ENCODE measurements at places on chromosomes 16 and 17. TPM values are rescaled to one million over a fixed set of nuclear protein-coding genes. Genes with fewer than 3 reads are reported as not detected.

NR1D1 gene
- 5.0 TPM for total RNA-seq

REXO5 gene
- 13.7 TPM for total RNA-seq

DNA sequence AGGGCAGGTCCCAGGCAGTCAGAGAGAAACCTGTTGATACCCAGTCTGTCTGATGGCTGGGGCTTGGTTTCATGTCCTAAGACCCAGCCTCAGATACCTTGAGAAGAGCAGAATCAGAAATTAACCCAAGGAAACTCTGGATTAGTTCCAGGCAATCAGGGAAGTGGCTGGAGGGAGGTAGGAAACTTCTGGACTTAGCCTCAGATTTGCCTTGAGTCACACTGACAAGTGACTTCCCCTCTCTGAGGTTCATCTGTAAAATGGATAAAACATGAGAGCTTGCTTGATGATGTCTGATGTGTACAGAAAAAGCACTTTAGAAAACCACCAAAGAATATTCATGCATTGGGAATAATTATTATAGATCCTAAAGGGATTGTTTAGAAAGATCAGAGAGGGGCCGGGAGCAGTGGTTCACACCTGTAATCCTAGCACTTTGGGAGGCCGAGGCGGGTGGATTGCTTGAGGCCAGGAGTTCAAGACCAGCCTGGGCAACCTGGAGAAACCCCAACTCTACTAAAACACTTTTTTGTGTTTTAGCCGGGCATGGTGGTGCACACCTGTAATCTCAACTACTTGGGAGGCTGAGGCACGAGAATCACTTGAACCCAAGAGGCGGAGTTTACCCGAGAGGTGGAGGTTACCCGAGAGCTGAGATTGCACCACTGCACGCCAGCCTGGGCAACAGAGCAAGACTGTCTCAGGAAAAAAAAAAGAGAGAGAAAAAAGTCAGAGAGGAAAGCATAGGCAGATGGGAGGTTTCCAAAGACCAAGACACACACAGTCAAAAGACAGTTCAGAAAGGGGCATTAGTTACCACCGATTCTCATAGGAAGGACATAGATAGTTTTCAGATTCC lies 3.8 kb downstream of the CIITA start:
- peaks cover 26% of the 10 kb centered on the region for H3K27me3 ChIP-seq
- H3K4me3 ChIP-seq: peak overlapping the region; percentile 64
- H3K27ac ChIP-seq: no peak overlapping the region

DNA sequence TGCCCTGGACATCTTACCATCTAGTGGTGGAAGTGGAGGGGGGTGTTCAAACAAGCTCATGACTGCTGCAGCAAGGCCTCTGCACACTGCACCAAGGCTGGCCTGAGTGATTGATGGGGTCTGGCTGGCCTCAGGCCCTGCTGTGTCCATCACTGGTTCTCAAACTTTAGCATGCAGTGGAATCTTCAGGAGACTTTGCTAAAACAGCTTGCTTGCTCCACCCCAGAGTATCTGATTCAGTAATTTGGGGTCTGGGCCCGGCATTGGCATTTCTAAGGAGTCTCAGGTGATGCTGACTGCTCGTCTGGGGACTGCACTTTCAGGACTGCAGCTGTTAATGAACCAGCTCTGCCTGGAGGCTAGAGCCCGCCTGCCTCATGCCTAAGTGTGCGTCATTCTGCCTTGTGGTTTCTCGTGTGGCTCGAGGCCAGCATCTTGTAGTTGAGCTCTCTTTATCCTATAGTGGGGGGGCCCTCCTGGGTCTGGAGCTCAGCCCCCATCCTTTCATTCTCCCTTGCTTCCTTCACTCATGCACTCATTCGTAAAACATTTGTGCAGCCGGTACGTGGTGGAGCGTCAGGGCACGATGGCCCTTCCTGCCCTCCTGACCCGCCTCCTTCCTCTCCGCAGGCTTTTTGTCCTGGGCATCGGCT lies 4.1 kb downstream of the MGAT5B start:
- peaks cover 28% of the 10 kb centered on the region for H3K27me3 ChIP-seq
- H3K36me3 ChIP-seq: no peaks in the 10 kb centered on the region
- DNase-seq: no peak
- H3K4me1 ChIP-seq: peaks cover 9% of the 10 kb centered on the region

DNA sequence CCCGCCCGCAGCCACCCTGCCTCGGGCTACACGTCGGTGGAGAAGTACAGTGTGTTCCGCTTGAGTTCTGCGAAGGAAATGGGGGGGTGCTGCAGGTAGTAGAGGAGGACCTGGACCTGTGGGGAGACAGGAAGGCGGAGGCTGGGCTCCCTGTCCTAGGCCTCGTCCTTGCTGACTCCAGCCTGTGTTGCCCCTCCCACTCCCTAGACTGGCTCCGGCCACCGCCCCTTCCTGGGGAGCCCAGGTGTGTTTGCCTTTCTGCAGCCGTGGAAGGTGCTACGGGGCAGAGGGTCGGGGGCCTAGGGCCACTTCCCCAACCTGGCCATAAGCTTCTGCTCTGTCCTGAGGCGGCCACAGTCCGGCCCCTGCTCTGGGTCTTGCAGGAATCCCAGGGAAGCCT lies 9.1 kb downstream of the TIMM22 start:
- no peak overlapping the region for H3K27ac ChIP-seq
- H3K4me1 ChIP-seq: peaks cover 4% of the 10 kb centered on the region
- DNase-seq: no peak
- H3K27me3 ChIP-seq: no peaks in the 10 kb centered on the region
- peaks cover 10% of the 10 kb centered on the region for H3K36me3 ChIP-seq
- H3K4me3 ChIP-seq: no peak overlapping the region

- no peak overlapping the region for H3K27ac ChIP-seq
- peaks cover 7% of the 10 kb centered on the region for H3K36me3 ChIP-seq
- no peaks in the 10 kb centered on the region for H3K4me1 ChIP-seq
- H3K4me3 ChIP-seq: no peak overlapping the region
- DNase-seq: no peak
Observed at GRCh38 chr16:53695070-53695469, 8.6 kb downstream of the RPGRIP1L start.

DNA sequence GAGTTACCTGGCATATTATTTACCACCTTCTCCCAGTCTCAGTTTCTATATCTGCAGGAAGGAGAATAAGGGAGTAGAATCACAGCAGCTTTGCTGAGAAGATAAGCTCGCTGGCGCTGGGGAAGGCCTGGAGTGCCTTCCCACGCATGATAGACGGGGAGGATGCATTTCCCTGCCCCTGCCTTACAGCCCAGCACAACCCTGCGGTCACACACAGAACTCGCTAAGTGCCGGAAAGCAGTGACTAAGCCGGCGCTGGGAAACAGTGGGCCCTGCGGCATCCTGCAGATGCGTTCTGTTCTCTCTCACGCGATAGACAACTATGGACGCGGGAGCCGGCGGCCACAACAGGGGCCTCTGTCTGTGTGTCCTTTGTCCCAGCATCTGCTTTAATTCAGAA lies 4.8 kb downstream of the CA5A start:
- H3K4me1 ChIP-seq: peaks cover 3% of the 10 kb centered on the region
- H3K4me3 ChIP-seq: no peak overlapping the region
- peaks cover 8% of the 10 kb centered on the region for H3K27me3 ChIP-seq

- DNase-seq: no peak
- H3K4me1 ChIP-seq: no peaks in the 10 kb centered on the region
- no peaks in the 10 kb centered on the region for H3K36me3 ChIP-seq
- no peak overlapping the region for H3K27ac ChIP-seq
- H3K4me3 ChIP-seq: no peak overlapping the region
Observed at GRCh38 chr17:27748360-27748825, 51.9 kb downstream of the NOS2 start.

- H3K4me1 ChIP-seq: peaks cover 6% of the 10 kb centered on the region
- no peaks in the 10 kb centered on the region for H3K36me3 ChIP-seq
- no peak overlapping the region for H3K27ac ChIP-seq
- H3K27me3 ChIP-seq: peaks cover 32% of the 10 kb centered on the region
- peak; percentile 52 for DNase-seq
- no peak overlapping the region for H3K4me3 ChIP-seq
Observed at GRCh38 chr16:87062569-87063442, 254.4 kb downstream of the C16orf95 start.

GRCh38 chr17:79695293-79695790 lies 35.4 kb upstream of the ENPP7 start:
- no peak overlapping the region for H3K27ac ChIP-seq
- DNase-seq: no peak
- no peaks in the 10 kb centered on the region for H3K36me3 ChIP-seq
- peaks cover 2% of the 10 kb centered on the region for H3K4me1 ChIP-seq
- peaks cover 10% of the 10 kb centered on the region for H3K27me3 ChIP-seq
- no peak overlapping the region for H3K4me3 ChIP-seq

All from activated naive CD8-positive, alpha-beta T cell treated with anti-CD3 and anti-CD28 coated beads, Interleukin-2, amount 10 ng/mL, durations not matched to agents 7 days and 5 days (primary cell).